ENCODE measurements at places on chromosomes 3 and 15.

DNA sequence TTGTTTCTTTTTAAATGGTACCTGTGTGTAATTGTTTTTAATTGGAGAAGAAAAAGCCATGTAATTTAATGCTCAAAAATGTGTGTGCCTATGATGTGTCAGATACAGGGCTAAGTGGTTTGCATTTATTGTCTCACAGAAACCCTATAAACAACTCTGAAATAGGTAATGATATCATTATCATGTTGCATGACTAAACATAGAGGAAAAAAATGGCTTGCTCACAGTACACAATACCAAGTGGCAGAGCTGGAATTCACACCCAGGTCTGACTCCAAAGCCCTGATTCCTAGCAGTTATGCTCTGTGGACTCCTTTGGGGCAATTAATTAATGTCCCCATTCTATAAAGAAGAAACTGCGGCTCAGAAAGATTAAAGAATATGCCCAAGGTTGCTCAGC, 237.4 kb upstream of the TRIM42 start:
- DNase-seq = no peak

DNA sequence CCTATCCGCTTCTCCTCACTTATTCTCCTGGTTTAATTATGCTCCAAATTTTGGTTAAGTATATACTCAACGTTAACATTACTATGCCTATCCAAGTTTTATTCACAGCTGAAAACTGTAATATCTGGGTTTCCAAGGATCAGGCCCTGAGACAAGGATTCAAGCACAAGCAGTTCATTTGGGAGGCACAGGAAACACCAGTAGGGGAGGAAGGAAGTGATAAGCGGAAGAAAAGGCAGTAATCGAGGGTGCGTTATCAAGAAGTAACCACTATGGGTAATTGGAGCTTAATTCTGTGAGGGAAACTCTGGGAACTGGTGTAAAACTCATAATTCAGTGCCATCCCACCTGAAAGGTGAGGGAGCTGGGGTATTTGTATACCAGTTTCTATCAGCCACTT, 120.3 kb downstream of the KCNAB1 start:
- DNase-seq = no peak

- DNase-seq = no peak
Measured at GRCh38 chr3:174242311-174243041, 616.7 kb upstream of the NAALADL2 start.

- DNase-seq = no peak
Measured at GRCh38 chr3:86744051-86744450, 246.9 kb downstream of the VGLL3 start.

GRCh38 chr3:65039754-65040210, 352.0 kb upstream of the ADAMTS9 start:
- DNase-seq = no peak

DNA sequence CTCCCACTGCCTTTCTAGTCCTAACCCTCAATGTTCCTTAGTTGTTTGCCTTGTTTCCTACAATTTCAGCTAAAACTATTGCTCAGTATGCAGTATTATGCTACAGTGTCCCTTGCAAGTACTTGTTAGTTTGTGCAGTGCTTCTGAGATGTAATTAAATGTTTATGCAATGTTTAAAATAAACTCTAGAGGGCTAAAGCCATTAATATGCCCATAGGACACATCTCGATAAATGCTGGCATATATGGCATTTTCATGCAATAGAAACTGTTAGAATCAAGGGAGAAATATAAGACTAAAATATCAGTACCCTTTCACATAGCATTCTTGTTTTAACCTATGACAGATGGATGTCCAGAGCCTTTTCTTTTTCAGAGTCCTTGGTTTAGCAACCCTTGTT, 59.8 kb upstream of the ACKR4 start:
- DNase-seq = no peak

DNA sequence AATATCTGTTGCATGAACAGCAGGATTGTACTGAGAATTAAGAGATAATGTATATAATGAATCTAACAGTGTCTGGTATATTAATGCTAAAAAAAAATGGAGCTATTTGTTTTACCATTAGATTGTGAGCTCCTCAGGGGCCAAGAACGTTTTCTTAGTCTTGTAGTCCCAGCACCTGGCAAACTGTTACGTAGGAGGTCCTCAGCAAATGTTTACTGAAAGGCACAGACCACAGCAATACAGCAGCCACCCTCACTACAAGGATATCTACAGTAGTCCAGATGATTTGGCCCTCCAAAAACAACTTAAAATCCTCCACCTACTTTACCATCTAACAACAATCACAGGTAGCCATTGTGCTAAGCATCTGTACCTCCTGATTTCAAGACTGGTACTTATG, 59.7 kb downstream of the MSL2 start:
- no peak for DNase-seq

GRCh38 chr3:125191730-125192129, 20.8 kb downstream of the SLC12A8 start:
- no peak for DNase-seq

GRCh38 chr3:161291191-161291901, 70.2 kb downstream of the NMD3 start:
- peak; percentile 28 for DNase-seq

- peak; percentile 67 for DNase-seq
Measured at GRCh38 chr3:30768703-30769550, 125.5 kb downstream of the GADL1 start.

DNA sequence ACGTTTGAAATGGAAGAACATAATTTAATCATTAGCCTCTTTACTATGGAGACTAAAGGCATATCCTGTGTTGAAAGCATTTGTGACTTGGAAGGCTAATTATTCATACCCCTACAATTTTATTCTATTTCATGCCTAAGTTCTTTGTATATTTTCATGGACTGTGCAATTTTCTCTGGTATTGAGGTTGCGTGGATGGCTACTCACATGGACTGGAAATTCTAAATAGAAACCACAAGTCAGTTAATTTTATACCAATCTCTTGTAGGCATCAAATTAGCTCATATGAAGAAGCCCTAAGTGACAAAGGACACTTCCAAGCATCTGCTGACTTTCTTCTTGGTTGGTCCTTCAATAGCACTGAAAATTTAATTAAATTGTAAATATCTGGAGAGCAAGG, 1353.5 kb downstream of the ROBO1 start:
- no peak for DNase-seq

GRCh38 chr3:66066963-66067617, 28.4 kb upstream of the MAGI1 start:
- DNase-seq = no peak

GRCh38 chr15:38724827-38725226, 160.2 kb upstream of the RASGRP1 start:
- DNase-seq = no peak

GRCh38 chr3:167493244-167493643, 19.4 kb upstream of the SERPINI2 start:
- no peak for DNase-seq

DNA sequence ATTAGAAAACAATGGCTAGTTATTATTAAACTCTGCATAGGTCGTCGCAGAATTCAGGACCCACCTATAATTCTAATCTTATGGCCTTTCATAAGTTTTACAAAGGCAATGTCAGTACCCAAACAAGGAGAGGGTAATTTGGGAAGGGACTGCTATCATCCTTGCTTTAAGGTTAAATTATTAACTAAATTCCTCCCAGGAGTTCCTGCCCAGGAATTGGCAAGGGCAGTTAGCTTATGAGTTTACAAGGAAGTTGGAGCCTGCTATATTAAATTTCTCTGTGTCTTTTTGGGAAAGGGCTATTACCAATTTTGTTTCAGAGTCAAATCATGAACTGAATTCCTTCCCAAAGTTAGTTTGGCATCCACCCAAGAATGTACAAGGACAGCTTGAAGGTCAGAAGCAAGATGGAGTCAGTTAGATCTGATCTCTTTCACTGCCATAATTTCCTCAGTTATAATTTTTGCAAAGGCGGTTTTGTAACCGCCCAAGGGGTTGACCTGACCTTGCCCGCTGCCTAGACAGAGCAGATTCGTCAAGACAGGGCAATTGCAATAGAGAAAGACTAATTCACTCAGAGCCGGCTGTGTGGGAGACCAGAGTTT, 45.3 kb upstream of the LHFPL4 start:
- DNase-seq = no peak

DNA sequence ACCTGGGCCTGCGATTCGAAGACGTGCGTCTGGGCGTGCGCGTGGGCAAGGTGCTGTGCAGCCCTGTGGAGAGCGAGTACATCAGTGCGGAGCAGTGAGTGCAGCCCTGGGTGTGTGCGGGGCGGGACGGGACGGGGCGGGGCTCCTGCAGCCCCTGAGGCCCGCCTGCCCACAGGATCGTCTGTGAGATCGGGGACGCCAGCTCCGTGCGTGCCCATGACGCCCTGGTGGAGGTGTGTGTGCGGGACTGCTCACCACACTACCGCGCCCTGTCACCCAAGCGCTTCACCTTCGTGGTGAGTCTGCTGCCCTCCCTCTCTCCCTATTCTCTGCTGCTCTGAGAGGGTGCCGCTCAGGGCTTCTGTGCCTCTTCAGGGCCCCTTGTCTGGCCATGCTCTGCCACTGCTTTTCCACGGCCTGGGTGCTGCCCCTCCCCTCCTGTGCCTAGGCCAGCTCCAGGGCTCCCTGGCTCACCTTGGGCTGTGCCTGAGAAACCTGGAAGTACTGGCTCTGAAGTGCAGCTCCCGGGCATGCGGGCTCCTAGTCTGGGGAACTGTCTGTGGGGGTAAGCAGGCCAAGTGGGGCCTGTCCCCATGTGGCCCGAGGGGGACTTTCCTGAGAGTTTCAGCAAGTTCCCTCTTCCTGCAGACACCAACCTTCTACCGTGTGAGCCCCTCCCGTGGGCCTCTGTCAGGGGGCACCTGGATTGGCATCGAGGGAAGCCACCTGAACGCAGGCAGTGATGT, 31.8 kb downstream of the PLXNA1 start:
- no peak for DNase-seq

- no peak for DNase-seq
Measured at GRCh38 chr3:23553353-23553752, 252.4 kb upstream of the UBE2E1 start.

DNA sequence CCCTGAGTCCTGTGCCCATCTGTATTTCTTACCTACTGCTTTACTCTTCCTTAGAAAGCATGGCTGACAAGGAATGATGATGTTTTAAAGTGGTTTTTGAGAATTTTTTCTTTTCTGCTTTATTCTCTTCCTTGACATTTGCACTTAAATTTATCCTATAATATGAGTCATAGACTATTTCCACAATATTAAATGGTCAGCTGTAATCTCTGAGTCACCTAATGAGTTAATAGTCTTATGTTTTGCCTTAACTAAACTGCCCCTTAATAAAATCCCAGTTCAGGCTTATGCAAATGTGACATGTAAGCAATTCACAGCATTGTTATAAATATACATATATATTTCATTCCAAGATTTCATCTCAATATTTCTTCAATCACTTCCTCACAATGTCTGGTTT, 23.8 kb downstream of the MEIS2 start:
- no peak for DNase-seq

GRCh38 chr3:197758512-197758911, 8.8 kb downstream of the FYTTD1 start:
- no peak for DNase-seq

- peak; percentile 17 for DNase-seq
Measured at GRCh38 chr15:23869396-23869795, 182.3 kb upstream of the NDN start.

DNA sequence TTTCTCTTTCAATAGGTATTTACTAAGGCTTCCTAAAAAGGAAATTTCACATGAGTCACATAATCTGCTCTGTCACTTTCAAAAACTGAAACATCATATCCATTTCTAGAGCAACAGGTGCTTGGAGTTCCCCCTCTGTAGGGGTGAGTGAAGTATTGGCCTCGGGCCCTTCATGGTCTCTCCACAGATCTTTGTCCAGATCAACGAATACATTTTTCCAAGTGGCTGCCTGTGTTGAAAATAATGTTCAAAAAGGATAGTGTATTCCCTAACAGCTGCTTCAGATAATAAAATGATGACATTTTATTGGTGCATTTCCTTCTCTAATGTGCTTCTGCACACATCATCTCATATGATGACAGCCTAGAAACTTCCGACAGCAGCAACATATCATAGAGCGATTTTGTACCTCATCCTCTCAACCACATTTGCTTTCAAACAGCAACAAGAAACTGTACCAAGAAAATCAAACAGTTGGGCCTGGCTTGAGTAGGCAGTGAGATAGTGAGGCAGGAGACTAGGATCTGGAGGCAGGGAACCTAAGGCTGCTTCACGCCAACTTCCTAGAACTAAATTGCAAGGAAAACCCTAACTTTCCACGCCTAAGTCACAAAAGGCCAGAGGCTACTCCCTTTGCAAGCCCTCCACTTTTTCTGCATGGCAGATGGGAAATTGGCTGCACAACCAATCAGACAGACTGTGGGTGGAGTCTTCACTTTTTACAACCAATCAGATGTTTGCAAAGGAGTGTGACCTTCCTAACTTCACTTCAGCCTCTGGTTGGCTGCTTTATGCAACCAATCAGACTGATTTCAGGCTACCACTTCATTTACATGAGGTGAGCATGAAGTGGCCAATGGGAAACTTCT, 340.2 kb downstream of the LRRC3B start:
- DNase-seq = no peak

- DNase-seq = no peak
Measured at GRCh38 chr3:49715611-49716121, 3.8 kb downstream of the AMIGO3 start.

GRCh38 chr3:127212231-127212630, 19.3 kb downstream of the PRR23E start:
- no peak for DNase-seq

DNA sequence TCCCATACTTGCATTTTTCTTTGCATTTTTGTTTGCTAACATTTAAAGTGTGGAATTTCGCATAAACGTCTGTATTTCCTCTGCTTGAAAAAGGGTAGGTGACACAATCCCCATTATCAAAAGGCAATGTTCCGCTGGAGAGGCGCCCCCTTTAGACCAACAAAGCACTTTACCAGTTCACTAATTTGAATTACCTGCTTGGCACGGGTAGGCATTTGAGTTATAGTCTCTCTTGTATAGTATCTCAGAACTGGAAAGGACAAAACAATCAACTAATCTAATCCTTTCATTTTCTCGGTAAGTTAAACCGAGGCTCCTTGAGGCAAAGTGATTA, 775 bp upstream of the CCDC39 start:
- DNase-seq = peak; percentile 13

GRCh38 chr3:60330107-60330506, 921.1 kb downstream of the FHIT start:
- DNase-seq = no peak

- no peak for DNase-seq
Measured at GRCh38 chr15:31590609-31591008, 264.0 kb downstream of the KLF13 start.

GRCh38 chr3:96756516-96756915, 57.9 kb upstream of the EPHA6 start:
- peak; percentile 28 for DNase-seq

All from mucosa of gallbladder (tissue), 1 donor.